Natural killer cell treated with Interleukin-12 subunit alpha and Interleukin-12 subunit beta and Interleukin-15 and Interleukin-18, amount 100 ng/mL, for 72 hours (primary cell): ENCODE measurements at places on chromosomes 6 and 20.

DNA sequence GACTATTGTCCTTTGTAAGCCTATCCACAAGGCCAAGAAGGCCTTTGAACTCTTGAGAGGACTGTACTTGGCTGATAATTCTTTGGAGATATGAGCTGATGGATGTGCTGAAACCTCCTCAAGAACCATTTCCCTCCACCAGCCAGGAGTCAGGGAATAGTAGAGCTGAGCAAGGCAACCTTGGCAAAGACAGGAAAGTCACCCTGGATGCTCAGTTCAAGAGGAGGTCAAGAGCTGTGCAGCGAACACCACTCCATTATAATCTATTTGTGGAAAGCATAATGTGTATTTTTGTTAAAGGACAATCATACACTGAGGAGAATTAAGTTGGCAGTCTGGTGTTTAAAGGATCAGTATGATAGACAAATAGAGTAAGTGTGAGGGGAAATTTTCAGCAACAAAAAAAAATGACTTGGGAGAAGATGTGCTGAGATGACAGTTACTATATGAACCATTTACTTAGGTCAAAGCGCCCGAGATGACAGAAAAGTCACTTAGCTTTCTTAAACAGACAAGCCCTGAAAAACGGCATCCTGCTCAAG, 177.2 kb upstream of the COL21A1 start:
- no peak for DNase-seq

- no peak for DNase-seq
These were observed 15.0 kb downstream of the PREX1 start for GRCh38 chr20:48812600-48813445.

DNA sequence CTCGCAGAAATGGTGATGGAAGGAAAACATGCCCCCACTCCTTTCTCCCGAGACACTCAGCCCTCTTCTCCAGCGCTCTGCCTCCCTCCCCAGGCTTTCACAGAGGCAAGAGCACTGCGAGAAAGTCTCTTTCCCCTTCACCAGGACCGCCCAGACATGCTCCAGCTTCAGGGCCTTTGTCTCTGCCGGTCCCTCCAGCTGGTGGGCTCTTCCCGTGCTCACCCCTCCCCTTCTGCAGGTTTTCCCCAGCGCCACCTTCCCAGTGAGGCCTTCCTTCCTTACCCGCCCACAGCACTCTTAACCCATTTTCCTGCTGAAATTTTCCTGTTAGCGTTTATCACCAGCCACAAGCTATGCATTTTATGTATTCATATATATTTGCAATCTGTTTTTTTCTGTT, 86.2 kb downstream of the TFAP2C start:
- no peak for DNase-seq

DNA sequence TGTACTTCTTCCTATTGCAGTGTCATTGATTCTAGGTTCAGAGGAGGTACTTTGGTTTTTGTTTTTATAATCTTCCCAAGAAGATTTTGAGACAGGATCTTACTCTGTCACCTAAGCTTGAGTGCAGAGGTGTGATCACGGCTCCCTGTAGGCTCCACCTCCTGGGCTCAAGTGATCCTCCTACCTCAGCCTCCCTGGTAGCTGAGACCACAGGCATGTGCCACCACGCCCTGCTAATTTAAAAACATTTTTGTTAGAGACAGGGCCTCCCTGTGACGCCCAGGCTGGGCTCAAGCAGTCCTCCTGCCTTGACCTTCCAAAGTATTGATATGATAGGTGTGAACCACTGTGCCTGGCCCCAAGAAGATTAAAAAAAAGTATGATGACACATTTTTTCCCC, 3.4 kb upstream of the SLC17A5 start:
- DNase-seq = no peak

- DNase-seq = no peak
These were observed 11.9 kb downstream of the C6orf52 start for GRCh38 chr6:10682355-10682988.

- peak; percentile 1 for DNase-seq
These were observed 35.5 kb downstream of the BANF2 start for GRCh38 chr20:17735206-17735804.

DNA sequence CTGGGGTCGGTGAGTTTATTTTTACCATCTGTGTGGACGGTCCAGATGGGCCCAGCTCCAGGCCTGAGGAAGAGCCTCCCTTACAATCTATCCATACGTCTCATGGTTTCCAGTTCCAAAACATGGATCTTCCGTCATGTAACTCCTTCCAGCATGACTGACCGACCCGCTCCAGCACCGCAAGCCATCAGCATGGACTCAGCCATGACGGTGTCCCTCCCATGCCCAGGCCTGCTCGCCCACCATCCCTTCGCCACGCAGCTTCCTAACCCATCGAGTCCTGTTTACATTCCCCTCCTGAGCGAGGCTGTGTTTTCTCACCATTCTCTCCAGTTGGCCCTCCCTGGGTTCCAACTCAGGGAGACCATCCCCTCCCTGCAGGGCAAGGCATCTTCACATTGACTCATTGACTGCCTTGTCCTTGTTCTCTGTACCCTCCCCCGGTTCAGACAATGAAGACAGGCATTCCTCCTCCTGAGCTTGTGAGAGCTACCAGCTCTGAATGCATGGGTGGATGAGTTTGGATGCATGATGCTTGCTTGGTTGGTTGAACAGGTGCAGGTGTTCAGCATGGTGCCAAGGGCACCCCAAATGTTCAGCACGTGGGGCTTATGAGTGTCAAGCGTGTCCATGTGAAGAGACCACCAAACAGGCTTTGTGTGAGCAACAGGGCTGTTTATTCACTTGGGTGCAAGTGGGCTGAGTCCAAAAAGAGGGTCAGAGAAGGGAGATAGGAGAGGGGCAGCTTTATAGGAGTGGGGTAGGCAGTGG, 235.8 kb downstream of the SMOC2 start:
- no peak for DNase-seq

GRCh38 chr20:62096421-62097380, 25.6 kb upstream of the LSM14B start:
- DNase-seq = no peak

- DNase-seq = no peak
These were observed 145.2 kb downstream of the CEBPB start for GRCh38 chr20:50335866-50336265.

GRCh38 chr6:87971605-87972262, 75.9 kb upstream of the SPACA1 start:
- no peak for DNase-seq

DNA sequence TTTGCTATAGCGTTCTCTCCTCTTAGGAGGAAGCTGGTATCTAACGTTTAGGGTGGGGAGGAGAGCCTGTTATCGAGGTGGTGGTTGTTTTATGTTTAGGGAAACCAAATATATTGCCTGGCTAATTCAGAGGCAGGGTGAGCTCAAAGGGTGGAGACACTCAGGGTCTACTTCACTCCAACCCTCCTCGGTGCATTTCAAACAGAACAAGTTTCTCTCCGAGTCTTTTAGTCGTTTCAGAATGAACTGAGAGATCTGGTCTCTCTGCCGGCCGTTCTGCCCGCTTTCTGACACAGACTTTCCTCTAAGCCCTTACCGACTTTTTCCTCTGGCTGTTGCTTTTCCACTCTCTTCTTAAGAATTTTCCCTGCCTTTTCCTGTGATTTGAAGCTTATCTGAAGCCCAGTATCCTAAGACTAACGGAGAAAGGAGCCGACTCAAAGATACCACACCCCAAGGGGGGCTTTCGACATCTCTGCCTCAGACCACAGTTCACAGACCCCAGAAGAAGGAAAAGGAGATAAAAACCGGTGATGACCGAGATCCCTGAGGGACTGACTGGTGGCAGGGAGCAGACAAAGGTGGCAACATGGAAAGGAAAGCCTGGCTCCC, 865 bp downstream of the STK38 start:
- no peak for DNase-seq

- no peak for DNase-seq
These were observed 545.4 kb upstream of the JAG1 start for GRCh38 chr20:11219192-11219591.

DNA sequence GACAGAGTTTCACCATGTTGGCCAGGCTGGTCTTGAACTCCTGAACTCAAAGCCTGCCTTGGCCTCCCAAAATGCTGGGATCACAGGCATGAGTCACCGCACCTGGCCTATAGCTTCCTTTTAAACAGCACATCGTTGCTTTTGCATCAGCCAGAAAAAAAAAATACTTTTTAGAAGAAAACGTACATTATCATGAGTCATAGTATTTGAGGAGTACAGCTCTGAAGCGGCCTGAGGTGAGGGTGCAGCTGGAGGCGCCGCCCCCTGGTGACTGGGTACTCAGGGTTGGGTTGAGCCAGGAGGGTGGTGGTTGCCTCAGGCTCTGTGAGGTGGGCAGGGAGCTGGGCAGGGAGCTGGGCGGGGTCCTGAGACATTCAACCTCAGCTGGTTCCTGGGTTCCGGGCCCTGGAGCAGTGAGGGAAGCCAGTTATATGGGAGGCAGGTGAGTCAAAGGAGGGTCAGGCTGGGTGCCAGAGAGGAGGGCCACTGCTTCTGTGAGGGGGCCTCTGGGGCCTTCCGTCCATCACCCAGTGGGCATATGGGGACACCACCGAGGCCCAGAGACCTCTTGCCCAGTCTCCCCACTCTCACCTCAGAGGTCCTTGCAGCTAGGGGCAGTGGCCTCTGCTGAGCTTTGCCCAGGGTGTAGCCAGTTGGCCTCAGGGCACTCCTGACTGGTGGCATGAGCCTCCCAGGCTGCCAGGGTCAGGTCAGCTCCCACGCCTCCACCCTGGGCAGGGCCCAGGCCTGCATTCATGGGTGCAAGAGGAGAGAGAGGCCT, 11.7 kb upstream of the ID1 start:
- DNase-seq = no peak
